ENCODE measurements at places on chromosomes 7 and 10.
A peak's percentile ranks its signal among the peaks of the same experiment; 100 is the strongest.

DNA sequence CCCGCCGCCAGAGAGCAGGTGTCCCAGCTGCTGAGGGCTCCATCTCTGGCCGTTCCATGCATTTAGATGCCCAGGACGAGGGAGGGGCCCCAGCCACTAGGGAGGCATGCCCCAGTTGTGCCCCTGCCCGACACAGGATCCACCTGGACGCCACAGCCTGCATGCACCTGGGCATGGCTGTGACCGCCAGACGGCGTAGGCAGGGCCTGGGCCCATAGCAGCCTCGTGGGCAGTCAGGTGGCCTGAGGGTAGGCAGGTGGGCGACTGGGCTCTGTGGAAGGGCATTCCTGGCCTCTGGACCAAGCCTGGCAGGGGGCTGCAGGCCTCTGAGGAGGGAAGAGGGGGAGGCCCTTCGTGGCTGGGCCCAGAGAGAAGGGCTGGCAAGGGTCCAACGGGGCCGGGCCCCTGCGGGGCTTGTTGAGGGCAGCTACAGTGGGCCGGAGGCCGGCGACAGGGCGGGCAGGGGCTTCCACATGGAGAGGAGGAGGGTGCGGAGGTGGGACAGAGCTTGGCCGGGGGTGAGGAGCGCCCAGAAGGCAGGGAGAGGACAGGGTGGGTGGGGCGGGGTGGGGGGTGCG, 76.0 kb upstream of the NKX6-2 start:
- ATAC-seq = no peak

DNA sequence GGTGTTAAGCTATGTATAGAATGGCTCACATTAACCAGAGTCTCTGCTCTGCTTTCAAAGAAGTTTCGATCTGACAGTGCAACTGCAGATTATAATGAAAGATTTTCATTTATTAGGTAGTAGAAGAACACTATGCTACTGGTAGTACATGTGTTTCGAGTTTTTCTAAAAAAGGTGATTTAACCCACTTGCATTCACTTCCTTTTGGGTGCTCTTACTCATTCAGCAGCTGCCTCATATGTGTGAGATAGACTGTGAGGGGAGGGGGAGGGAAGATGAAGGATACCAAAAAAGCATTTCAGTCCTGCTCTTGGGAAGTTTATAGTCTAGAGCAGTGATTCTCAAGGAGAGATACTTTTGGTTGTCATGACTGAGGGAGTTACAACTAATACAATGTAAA, 20.4 kb downstream of the PLEKHA8 start:
- ATAC-seq = no peak

DNA sequence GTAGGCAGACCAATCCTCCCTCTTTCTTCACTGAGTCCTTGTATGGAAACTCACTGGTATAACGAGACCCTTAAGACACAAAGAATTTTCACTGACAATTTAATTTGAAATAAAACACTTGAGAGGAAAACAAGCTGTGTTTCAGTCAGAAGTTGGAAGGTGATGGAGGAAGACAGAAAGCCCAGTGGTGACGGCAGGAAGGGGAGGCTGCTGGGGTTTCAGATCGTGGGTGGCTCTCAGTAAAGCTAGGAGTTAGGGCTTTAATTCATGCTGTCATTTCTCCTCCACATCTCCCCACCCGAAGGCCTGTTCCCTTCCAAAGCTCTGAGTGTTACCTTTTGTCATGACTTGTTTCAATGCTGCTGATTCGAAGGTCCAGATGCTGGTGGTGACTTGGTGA, 605.2 kb upstream of the DPP6 start:
- ATAC-seq = no peak

- ATAC-seq = no peak
Measured at GRCh38 chr10:3389130-3389529, 216.5 kb upstream of the PITRM1 start.

DNA sequence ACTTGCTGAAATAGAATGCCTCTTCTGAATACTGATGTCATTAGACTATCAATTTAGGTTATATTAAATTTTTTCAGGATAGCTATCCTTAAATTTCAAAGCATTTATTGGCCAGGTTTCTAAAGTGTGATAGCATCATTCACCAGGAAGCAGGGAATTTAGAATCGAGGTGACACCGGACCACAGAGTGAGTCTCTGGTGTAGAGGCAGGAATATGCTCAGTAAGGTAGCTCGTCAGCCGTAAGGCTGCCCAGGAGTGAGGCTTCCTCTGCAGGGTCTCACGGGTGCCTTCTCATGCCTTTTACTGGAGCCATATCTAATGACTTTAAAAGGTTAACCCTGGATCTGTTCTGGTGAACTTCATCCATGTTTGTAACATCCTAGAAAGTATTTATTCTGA, 170.8 kb upstream of the KLF14 start:
- peak; percentile 4 for ATAC-seq

- ATAC-seq = no peak
Measured at GRCh38 chr7:137086896-137087295, 218.4 kb downstream of the CHRM2 start.

DNA sequence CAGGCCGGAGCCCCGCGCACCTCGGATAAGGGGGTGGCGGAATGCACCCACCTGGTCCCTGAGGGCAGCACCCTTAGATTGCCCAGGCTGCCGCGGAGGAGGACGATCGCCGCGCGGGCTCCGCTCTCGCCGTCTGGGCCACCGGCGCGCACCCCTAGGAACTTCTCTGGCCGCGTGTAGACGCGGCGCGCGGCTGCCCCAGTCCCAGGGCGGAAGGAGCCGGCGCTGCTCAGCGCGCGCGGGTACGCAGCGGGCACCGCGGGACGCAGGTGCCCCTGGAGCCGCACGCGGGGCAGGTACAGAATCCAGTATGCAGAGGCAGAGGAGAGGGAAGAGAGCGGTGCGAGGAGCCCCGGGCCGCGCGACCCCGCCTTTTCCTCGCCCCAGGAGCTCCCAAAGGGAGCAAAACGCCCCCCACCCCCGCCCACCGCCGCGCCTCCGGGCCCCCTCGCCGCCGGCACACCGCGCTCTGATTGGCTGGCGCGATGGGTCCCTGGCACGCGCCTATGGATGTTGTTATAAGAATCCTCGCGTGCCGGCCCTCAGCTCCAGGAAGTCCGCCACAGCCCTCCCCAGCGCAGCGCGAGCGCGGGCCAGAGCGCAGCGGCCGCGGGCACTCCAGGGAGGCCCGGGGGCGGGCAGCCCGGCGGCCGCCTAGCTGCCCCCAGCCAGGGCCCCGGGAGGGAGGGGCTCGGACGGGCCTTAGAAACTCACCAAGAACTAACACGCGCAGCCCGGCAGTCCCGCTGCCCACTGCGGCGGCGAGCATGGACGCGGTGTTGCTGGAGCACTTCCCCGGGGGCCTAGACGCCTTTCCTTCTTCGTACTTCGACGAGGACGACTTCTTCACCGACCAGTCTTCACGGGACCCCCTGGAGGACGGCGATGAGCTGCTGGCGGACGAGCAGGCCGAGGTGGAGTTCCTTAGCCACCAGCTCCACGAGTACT, at the start of gene PTF1A:
Gene PTF1A, plus strand, starts transcription at position 549 of the 948 bp plus-strand sequence. Its CDS starts 219 bp downstream, at position 768.
- ATAC-seq = no peak

GRCh38 chr10:108901781-108902618, 1021.3 kb downstream of the XPNPEP1 start:
- ATAC-seq = no peak

DNA sequence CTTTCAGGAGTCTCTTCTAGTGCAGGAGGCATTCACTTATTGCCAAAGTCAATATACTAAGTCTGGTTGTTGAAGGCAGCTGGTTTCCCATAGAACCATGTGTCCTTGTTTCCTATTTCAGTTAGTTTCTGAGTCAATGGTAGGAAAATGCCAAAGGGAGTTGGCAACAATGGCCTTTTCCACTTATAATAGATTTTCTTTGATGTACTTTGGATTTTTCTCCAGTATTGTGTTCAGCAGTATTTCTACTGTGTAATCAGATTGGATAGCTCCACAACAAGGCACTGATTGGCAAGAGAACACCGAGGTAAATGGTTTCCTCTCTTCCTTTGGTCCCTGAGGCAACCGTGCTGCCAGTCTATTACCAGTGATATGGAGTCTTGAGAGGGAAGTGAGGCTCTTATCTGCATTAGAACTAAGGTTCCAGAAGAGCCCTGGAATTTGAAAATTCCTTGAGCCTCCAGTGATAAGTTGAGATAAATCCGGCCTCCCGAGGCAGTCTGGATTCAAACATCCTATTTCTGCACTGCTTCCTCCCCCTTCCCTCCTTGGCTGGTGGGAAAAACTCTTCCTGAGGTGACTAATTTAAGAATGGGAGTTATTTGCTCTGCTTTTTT, 7.9 kb upstream of the SEPTIN7 start:
- peak; percentile 65 for ATAC-seq

DNA sequence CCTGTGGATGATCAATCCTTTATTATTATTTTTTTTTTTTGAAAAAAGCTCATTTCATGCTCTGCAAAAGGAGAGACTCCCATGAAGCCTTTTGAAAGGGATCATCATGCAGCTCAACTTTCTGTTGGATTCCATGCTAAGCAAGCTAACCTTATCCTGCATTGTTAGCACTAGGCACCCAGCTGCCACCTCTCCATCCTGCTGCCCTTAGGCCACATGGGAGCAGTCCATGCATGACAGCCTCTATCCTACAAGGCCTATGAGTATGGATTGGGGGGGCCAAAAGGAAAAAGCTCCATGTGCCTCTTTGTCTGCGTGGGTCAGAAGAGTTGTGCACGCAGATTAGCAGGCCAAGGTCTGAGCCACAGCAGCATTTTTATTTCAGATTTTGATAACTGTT, 19.2 kb downstream of the SMNDC1 start:
- ATAC-seq = no peak

GRCh38 chr10:110648692-110649346, 4.7 kb downstream of the RBM20 start:
- no peak for ATAC-seq

GRCh38 chr7:93890041-93890463, 501 bp downstream of the TFPI2 start:
- peak; percentile 90 for ATAC-seq

- ATAC-seq = peak; percentile 79
Measured at GRCh38 chr7:25389489-25390106, 161.3 kb upstream of the NPVF start.

- no peak for ATAC-seq
Measured at GRCh38 chr7:432933-433332, 86.7 kb downstream of the PDGFA start.

GRCh38 chr7:19869979-19870378, 96.6 kb upstream of the TMEM196 start:
- no peak for ATAC-seq

- no peak for ATAC-seq
Measured at GRCh38 chr10:114566064-114566463, 92.0 kb downstream of the ABLIM1 start.

- ATAC-seq = no peak
Measured at GRCh38 chr10:62625484-62625883, 179.0 kb upstream of the ADO start.

DNA sequence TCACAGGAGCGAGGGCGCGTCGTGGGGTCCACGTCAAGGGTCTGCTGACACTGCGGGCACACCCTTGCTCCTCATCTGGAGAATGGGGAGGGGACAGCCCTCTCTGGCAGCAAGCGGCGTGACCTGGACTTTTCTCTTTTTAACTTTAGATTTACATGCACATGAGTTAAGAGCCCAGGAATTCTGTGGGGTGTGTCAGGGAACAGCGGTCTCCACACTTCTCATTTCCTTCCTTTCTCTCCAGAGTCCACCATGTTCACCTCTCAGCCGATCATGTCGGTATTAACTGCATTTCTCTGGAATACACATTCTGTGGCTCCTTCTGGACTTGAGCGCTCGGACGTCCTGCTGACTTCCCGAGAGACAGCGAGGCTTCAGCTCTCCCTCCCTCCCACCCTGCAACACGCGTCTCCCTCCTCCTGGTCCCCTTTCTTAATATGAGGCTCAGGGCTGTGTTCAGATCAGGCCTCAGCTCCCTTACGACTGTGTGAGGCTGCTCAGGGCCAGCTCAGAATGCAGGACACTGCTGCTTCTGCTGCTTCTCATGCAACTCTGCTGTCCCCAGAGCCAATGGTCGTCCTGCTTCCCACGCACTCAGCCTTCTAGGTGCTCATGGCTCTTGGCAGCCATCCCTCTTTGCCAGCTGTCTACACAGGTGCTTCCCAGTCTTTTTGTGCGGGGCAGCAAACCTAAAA, 261.3 kb downstream of the ELFN1 start:
- no peak for ATAC-seq

DNA sequence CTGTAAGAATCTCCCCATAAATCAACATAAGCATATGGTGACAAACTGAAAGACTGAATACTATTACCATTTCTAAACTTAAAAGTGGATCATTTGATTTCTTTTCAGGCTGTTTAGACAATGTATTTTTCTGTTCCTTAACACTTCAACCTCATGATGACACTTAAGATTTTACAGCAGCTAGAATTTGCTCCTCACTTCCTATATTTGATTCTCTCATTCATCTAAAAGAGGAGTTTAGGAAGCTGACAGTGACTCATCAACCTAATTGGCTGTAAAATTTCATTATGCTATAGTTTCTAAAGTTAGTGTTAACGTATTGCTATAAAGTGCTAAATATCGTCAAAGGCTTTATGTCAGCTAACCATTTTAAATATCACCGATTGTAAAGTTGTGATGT, 478.7 kb downstream of the GRM8 start:
- no peak for ATAC-seq

GRCh38 chr7:78476851-78477405, 678.4 kb downstream of the PHTF2 start:
- ATAC-seq = no peak

DNA sequence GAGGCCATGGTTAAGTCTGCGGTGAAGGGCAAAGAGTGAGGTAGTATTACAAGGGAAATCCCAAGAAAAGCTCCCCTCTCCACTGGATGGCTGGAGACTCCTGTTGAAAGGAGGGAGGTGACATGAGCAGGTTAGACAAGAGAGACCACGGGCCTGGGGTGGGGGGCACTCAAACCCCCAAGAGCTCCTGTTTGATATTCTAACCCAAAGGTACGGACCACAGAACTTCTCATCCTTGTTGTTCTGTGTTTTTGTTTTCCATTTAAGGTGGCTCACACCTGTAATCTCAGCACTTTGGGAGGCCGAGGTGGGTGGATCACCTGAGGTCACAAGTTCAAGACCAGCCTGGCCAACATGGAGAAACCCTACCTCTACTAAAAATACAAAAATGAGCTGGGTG, 11.6 kb downstream of the VSTM4 start:
- no peak for ATAC-seq

All from SK-N-SH treated with all-trans-retinoic acid at 6 μM for 48 hours (cell line).